Stimulated activated CD8-positive, alpha-beta memory T cell treated with anti-CD3 and anti-CD28 coated beads, Interleukin-4, amount 100 ng/mL, for 1 hour (primary cell): ENCODE measurements at places on chromosomes 3 and 15.

GRCh38 chr15:68552773-68553172, 26.0 kb upstream of the CORO2B start:
- DNase-seq: no peak

GRCh38 chr3:124401843-124402242, 328.4 kb upstream of the UMPS start:
- no peak for DNase-seq

DNA sequence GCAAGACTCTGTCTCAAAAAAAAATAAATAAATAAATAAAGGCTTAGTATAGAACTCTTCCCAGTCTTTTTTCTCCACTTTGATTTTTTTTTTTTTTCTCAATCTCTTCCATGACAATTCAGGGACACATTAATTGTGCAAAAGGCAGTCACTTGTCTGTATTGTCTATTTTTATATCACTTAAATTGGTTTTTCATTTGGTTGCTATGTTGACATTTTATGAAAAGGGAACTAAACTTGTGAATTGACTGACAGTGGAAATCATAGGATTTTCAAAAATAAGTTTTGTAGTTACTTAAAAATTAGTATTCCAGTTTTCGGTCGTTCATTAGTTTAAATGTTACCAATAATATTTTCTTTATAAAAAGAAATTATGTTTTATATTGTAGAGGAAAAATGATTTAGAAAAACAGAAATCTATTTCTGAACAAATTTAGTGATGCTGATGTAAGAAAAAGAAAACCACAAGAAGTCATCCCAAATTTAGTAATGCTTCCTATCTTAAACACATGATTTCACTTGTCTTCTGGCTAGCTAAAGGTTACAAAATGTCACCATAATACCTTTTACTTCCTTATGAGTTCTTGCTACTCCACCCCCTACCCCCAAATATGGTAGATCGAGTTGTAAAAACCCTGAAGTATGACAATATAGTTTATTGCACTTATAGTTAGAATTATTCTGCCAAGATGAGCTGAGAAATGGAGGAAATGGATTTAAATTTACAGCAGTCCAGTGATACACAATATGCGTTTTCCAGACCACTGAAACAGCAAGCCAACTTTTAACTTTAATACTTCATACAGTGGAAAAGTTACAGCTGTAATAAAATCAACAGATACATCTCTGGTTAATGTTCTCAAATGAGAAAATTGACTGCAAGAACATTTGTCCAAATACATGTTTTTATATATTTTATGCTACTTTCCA, 37.0 kb downstream of the PPARG start:
- DNase-seq: no peak

GRCh38 chr3:55376753-55377347, 110.3 kb downstream of the WNT5A start:
- no peak for DNase-seq

DNA sequence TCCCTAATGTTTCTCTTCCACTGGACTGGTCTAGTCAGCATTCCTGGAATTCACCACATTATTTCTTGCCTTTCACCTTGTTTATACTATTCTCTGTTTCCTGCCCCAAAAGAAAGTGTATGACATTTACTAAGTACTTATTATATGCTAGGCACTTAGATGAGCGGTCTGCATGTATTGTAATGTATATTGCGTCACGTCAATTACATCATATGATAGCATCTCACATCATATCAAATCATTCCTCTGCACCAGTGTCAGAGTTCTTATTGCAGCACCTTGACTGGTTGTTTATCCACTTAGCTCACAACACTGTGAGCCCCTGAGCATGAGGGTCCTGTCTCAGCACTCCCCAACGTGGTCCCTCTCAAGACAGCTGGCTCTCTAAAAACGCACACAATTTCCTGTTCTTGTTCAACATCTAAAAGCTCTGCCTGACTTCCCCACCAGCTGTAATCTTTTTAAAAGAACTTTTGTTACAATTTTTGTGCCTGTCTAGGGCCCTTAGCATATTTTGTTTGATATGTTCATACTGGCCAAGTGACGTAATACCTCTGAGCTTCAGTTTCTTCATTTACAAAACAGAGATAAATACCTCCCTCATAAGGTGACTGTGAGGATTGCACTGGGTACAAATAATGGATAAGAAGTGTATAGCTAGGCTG, 58.8 kb downstream of the ARHGAP31 start:
- DNase-seq: no peak

GRCh38 chr3:172776049-172776717, 25.7 kb downstream of the ECT2 start:
- no peak for DNase-seq
